ENCODE measurements at places on chromosomes 12 and 14. TPM values are rescaled to one million over a fixed set of nuclear protein-coding genes. Genes with fewer than 3 reads are reported as not detected.
A peak's percentile ranks its signal among the peaks of the same experiment; 100 is the strongest.

DNA sequence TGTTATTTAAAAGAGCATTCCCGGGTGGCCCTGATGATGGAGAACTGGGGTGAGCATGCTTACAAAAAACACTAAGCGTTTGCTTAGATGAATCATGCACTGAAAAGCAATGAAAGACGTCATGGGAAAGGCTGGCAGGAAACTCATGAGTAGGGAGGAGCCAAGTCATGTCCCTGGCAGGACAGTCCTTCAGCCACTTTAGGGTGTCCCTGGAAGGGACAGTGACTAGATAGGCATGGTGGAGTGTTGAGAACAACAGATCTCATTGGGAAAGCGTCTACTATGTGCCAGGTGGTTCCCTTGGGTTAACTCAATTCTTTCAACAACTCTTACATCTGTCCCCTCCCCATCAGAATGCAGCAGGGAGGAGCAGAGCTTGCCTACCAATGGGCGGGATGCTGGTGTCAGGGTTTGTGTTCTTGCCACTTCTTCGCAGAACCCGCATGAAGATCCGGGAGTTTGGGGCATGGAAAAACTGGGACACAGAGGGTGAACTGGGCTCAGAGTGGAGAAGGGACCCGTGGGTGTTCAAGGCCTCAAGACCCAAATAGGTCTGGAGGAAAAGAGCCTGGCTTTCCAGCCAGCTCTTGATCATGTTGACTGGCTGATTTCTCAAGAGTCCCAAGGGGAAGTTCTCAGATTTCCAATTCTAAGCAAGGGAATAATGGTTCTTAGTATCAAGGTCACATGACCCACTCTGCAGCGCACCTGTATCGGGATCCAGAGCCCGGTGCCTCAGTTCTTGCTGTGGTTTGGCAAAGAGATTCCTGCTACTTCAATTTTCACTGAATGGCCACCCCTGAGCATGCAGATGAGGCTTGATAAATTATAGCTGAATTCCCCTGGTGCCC, 653.9 kb upstream of the TBX3 start:
- DNase-seq, result no peak

- no peak for DNase-seq
Observed at GRCh38 chr12:4997939-4998338, 45.7 kb upstream of the KCNA5 start.

GRCh38 chr12:26567126-26567525, 265.9 kb downstream of the ITPR2 start:
- no peak for DNase-seq

Gene HOXC13
- not detected for polyA plus RNA-seq

- no peak for DNase-seq
Observed at GRCh38 chr12:63006536-63006935, 71.6 kb upstream of the PPM1H start.

Gene HCAR3
- 0.09 TPM for polyA plus RNA-seq

Gene HRK
- 0.23 TPM for polyA plus RNA-seq

- DNase-seq, result no peak
Observed at GRCh38 chr12:63496654-63497053, 171.6 kb downstream of the DPY19L2 start.

DNA sequence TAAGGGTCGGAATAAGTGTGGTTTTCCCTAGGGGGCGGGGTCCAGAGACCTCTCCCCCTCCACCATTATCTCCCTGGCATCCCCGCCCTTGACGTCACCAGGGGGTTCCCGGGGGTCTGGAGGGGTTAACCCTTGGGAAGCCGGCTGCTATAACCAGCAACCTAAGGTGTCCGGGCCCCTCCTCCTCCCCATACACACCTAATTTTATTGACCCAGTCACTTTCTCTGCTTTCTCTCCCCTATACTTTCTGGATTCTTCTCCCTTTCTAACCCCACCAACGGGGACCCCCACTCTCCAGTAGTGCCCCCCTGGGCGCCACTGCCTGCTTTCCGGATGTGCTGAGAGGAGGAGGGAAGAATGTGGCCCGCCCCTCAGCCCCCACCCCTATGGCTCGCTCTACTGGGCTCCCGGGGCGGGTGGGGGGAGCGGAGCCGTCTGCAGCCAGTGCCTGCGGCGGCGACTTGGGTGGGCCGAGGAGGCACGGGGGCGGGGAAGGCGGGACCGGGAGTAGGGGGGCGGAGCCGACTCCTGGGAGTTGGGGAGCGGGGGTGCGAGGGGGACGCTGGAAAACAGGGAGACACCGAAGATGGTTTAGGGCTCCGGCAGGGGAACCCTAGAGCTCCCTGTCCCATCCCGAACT, 1.8 kb downstream of the GLI1 start:
- DNase-seq, result peak; percentile 85

DNA sequence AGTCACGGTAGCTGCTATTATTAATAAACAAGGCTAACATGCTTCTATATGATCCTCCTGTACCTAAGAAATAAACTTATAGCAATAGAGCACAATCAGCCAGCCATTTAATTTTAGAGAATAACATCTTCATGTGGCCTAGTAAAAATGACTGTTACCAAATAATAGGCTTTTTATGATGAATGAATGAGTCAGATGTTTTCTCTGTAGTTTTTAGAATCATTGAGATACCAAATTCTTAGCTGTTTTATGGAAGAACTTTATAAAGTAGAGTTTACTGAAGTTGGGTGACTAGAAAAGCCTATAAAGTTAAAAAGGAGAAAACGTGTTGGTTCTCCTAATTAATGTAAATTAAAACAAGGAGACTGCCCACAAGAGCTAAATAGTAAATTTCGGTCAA, 40.7 kb downstream of the WNK1 start:
- DNase-seq, result no peak

DNA sequence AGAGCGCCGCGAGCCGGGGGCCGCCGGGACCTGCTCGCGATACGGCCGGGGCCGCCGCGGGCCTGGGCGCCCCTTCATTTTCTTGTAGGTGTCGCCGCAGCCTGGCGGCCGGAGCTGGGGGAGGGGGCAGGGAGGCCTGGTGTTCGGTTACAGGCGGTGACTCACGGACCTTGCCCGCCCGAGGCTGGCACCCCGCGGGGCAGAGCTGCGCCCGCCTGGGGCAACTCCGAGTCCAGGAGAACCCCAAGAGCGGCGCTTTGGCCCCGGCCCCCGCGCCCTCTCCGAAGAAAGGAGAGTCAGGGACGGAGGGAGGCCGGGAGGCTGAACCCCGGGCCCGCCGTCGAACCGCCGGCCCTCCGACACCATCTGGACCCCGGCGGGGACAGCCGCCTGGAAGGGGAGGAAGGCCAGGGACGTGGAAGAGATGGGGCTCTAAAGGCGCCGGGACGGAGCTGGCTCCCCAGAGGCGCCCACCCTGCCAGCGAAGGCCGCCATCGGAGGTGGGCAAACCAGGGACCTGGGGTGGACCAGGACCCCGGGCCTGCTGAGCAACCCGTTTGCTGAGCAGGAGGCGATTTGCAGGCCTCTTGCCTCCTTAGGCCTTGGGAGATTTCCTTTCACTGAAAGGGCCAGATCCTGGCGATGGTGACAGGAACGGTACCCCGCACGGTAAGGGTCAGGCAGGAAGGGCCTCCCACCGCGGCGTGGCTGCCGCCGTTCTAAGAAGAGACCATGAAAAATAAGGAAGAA, 843 bp upstream of the NUAK1 start:
- peak; percentile 70 for DNase-seq
